ENCODE measurements at places on chromosomes 6 and 20.

GRCh38 chr6:14791526-14791925 is 454.3 kb upstream of the JARID2 start:
- DNase-seq, result peak; percentile 43

DNA sequence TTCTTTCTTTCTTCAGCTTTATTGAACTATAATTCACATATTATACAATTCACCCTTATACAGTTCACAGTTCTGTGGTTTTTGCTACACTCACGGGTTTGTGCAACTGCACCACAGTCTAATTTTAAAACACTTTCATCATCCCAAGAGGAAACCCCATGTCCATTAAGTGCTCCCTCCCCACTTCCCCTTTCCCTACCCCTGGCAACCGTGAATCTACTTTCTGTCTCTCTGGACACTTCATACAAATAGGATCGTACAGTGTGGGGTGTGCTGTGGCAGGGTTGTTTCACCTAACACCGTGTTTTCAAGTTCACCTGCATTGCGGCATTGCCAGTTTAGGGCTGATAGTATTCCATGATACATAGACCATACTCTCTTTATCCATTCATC is 118.8 kb downstream of the PHACTR3 start:
- no peak for DNase-seq

- DNase-seq, result peak; percentile 78
Measured at GRCh38 chr20:6164421-6165341, 41.9 kb upstream of the FERMT1 start.

GRCh38 chr6:56314683-56315523 is 67.5 kb upstream of the COL21A1 start:
- peak; percentile 45 for DNase-seq

DNA sequence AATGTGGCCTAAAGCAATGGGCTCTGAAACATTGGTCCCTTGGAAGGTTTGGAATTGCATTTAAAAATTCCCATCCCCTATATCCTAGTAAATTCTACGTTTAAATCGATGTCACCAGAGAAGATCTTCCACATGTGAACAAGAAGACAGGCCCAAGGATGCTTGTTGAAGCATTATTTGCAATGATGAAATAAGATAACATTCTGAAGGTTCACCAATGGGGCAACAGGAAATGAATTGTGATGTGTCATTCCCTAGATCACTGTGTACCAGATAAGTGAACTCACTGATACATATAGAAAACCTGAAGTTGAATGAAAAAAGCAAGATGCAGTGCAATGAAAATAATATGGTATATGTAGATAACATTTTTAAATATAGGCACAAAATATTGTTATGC is 464.3 kb upstream of the BTBD3 start:
- no peak for DNase-seq

GRCh38 chr6:111813237-111813636 is 60.0 kb downstream of the FYN start:
- DNase-seq, result no peak

GRCh38 chr6:84460491-84460890 is 233.0 kb upstream of the CEP162 start:
- no peak for DNase-seq

DNA sequence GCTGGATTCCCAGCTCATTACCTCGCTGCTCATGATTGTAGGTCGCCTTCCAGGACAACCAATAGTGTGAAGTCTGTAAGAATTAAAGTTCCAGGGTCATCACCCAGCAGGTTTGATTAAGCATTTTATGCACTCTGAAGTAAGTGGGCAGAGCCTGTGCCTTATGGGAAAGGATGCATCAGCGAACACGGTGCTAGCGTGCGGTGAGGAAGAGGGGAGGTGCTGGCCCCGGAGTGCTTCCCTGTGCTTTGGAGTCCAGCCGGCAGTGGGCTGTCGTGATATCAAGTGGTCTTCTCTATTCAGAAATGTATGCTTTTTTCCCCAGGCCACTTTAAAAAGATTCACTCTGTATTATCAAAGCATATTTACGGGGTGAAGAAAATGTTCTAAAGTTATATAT is 16.0 kb downstream of the DUSP22 start:
- DNase-seq, result no peak

DNA sequence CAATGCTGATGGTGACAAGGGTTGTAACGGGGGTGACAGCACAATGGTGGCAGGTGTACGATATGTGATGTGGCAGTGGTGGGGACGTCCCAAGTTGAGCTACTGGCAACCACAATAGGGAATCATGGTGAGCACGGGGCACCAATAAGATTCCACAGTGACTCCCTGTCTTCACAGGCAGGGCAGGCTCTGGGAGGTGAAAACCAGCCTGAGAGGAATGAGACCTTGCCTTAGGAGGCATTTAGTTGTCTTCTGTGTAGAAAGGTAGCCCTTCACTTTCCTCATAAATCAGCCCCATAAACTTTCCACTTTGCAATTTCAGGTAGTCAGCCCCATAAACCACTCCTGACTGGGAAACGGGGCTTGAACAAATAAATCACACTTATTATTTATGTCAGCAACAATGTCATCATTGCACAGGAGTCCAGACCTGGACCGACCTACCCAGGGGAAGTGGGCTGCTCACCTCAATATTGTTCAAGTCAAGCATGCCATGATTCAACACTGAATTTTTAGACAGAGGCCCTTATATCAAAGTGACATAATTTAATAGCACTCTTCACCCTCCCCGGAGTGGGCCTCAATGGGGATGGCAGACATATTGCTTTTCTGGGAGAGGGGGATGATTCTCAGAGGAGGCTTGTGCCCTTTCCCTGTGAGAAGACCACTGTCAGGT is 150.8 kb downstream of the CDC5L start:
- no peak for DNase-seq

DNA sequence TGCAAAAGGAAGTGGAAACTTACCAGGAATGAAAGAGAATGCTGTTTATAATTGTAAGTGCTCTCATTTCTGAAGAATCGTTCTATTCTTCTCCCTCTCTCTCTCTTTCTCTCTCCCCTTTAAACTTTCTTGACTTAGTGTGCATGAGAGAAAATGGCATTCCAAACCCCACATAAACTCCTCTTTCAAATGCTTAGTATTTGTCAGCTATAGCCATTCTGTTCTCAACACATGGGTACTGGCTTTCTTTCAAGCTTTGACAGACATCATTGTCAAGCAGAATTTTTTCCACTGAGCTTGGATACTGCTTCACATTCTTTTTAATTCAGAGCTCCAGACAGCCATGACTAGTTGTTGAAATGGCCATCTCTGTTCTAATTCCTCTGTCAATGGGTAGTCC is 51.1 kb upstream of the PREP start:
- DNase-seq, result no peak

DNA sequence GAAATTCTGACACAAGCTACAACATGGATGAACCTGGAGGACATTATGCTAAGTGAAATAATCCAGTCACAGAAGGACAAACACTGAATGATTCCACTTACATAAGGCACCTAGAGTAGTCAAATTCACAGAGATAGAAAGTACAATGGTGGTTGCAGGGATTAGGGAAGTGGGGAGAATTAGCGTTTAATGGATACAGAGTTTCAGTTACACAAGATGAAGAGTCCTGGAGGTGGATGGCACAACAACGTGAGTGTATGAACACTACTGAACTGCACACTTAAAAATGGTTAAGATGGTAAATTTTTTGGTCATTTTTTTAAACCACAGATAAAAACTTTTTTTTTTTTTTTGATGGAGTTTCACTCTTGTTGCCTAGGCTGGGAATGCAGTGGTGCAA is 24.7 kb downstream of the MOCS3 start:
- DNase-seq, result no peak

GRCh38 chr6:14476793-14477531 is 359.4 kb downstream of the CD83 start:
- DNase-seq, result peak; percentile 92

DNA sequence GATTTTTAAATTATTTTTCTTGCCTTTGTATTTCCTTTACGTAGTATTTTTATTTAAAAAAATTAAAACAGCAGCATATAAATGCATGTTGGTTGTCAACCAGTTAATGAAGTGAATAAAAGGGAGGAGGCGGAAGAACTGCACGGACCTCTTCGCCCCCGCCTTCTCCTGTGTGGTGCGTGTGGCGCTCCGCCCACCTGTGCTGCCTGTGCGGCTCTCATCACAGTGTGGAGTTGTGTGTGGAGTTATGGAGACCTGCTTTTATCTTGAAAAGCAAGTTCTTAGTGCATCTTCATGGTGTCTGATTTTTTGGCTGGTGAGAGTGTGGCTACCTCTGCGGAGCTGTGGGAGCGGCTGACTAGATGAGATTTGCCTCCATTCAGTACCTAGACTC is 58.4 kb downstream of the PTPN1 start:
- DNase-seq, result no peak

Data from NCI-H2171 treated with DMSO at 0.1 percent for 48 hours (cell line).